ENCODE measurements at places on chromosomes 1 and 21.

DNA sequence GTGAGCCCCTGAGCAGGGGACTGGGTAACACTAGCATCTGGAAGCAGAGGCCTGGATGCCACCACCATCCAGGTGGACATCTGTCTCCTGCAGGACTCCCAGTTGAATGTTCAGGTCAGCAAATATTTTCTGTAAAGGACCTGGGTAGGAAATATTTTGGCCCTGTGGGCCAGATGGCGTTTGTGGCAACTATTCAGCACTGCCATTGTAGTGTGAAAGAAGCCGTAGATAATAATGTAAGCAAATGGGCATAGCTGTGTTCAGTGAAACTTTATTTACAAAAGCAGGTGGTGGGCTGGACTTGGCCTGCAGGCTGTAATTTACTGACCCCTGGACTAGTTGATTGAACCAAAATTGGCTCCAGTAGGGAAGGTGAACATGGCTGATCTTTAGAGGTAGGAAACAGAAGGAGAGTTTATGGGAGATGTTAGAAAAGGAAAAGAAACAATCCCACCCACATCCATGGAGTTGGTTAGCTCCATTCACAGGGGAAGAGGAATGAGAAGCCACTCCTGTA lies 20.0 kb upstream of the CD101 start:
- DNase-seq = no peak

DNA sequence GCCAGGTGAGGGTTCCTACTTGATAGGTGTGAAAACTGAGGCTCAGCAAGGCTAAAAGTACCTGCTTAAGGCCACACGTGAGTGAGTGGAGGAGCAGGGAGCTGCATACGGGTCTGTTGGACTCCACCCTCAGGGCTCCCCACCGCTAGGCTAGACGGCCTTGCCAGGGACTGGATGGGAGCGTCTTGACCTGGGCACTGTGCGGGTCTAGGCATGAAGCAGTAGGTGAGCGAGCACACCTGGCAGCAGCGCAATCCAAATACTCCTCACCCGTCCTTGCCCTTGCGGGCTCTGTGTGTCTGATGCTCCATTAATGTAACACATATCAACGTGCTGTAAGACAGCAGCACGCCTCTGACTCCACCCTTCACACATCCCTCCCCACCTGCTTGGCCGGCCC lies 94.0 kb downstream of the LACTBL1 start:
- DNase-seq = no peak

- no peak for DNase-seq
These were observed 72.9 kb upstream of the SELENON start for GRCh38 chr1:25727088-25727487.

- no peak for DNase-seq
These were observed 34.4 kb downstream of the MRPL39 start for GRCh38 chr21:25572861-25573310.

DNA sequence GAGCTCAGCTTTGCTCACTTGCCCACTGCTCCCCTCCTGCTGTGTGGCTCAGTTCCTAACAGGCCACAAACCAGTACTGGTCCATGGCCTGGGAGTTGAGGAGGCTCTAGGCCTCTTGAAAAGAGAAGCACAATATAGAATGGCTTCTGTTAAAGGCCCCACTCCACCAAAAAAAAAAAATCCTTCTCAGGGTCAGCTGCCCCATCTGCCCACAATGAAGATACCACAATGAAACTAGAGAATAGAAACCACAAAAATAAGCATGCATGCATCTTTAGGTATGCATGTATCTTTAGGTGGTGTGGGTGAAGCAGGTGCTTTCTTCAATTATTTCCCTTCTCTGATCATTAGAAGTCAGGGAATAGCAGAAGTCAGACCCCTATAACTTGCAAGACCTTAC lies 620.4 kb upstream of the BEND5 start:
- DNase-seq = no peak

- no peak for DNase-seq
These were observed 363.7 kb downstream of the MATN1 start for GRCh38 chr1:30359539-30360220.

DNA sequence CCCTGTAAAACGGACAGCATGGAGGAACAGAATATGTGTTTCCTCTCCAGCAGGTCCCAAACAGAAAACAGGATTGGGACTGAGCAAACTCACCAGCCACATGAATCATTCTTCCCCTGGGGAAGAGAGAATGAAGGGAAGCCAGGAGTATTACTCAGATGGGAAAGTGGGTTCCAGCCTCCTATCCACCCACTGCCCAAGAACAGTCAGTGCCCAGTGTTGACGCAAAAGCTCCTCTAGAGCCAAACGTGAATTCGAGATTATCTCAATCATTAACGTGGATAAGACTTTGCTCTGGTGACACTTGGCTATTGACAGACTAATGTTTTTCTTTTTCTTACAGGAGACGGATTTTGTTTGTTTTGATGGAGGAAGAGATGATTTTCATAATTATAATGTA lies 9.3 kb downstream of the MIA3 start:
- no peak for DNase-seq

GRCh38 chr1:158020886-158021620 lies 27.6 kb downstream of the KIRREL1 start:
- no peak for DNase-seq

- no peak for DNase-seq
These were observed 74.8 kb downstream of the HLCS start for GRCh38 chr21:36891692-36892091.

GRCh38 chr1:201149400-201149799 lies 4.9 kb downstream of the TMEM9 start:
- DNase-seq = no peak

DNA sequence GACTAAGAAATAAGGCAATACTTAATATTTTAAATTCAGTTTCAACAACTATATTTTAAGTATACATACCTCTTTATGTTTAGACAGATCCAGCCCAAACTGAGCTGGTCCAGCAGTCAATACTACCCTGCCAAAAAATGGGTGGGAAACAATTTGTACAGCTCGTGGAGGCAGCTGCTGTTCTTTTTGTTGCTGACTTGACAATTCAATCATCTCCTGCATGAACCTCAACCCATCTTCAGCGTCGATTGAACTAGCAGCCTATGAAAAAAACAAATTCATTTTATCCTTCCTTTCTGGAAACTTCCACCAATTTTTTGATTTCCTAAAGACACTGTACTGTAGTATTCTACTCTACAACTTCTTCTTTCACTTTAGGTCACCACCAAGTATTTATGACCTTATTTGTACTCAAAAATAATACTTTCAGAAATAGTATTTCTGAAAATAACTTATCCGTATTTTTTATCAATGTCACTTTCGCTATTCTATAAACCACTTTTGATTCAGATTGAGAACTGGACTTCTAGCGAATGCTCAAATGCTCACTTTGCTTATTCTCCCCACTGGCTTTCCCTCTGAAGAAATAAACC lies 46.5 kb downstream of the EDEM3 start:
- DNase-seq = no peak

DNA sequence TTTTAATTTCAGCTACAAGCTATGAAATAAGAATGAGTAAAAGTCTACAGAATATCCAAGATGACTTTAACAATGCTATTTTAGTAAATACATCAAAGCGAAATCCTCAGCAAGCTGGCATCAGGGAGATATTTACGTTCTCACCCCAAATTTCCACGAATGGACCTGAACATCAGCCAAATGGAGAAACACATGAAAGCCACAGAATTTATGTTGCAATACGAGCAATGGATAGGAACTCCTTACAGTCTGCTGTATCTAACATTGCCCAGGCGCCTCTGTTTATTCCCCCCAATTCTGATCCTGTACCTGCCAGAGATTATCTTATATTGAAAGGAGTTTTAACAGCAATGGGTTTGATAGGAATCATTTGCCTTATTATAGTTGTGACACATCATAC lies 13.7 kb upstream of the CLCA1 start:
- no peak for DNase-seq

- no peak for DNase-seq
These were observed 64.8 kb upstream of the GNG4 start for GRCh38 chr1:235714205-235714897.

GRCh38 chr1:35029761-35030160 lies 2.0 kb downstream of the ZMYM6 start:
- no peak for DNase-seq

- DNase-seq = no peak
These were observed 445.6 kb upstream of the ADAMTS5 start for GRCh38 chr21:27412530-27412929.

GRCh38 chr1:234281826-234282489 lies 91.3 kb upstream of the COA6 start:
- DNase-seq = no peak

GRCh38 chr21:41701749-41702148 lies 65.1 kb downstream of the RIPK4 start:
- DNase-seq = no peak

GRCh38 chr1:18940303-18941020 lies 16.0 kb downstream of the IFFO2 start:
- no peak for DNase-seq

GRCh38 chr1:39919545-39919944 lies 17.8 kb upstream of the MYCL start:
- DNase-seq = no peak

DNA sequence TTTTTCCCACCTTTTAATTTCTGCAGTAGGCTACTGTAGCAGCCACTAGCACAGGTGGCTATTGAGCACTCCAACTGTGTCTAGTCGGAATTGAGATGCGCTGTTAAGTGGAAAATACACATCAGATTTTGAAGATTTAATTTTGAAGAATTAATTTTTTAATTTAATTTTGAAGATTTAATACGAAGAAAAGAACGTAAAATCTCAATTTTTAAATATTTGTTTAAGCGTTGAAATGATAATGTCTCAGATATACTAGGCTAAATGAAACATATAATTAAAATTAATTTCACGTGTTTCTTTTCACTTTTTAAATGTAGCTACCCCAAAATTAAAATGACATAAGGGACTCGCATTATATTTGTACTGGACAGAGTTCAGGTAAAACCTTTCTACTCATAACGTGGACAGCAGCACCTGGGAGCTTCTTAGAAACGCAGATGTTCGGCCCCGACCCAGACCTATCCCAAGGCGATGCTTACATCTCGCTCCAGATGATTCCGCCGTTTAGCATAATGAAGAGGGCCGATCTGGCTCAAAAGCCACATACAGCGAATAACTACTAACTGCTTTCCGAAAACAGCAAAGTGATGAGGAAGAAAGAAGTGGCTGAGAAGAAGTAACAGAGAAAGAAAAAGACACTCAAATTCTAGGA lies 717 bp downstream of the CRYZL1 start:
- peak; percentile 33 for DNase-seq

GRCh38 chr1:95049935-95050334 lies 22.8 kb downstream of the ALG14 start:
- no peak for DNase-seq

DNA sequence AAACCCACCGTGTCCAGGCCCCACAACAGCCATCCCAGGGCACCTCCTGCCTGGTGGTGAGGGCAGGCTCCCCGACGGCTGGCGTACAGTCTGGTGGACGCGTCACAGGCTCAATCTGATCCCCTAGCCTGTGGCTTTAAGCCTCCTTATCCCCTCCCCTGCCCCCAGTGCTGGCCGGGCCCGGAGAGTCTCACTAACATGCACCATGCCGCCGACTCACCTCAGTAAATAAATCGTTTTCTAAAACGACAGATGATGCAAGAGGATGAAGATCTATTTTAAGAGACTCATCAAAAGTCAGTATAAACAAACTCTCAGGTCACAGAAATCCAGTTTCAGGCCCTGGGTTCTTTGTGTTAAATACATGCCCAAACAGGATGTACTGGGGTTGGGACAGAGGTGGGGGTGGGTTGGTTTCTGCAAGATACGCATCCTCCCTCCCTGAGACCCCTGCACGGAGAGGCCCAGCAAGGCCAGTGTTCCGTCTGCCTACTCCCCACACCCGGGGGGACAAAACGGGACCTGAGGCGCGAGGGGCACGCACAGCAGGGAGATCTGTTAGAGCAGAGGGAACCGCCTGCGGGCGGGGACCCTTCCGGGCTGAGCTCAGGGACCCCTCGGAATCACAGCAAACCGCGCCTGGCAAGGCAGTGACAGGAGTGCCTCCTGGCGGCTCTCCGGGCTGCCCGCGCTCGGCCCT lies 3.1 kb downstream of the PANK4 start:
- no peak for DNase-seq
